ENCODE measurements at places on chromosomes 1 and 21.

- no peak for DNase-seq
These were observed 50.6 kb downstream of the TBX15 start for GRCh38 chr1:118937413-118938072.

DNA sequence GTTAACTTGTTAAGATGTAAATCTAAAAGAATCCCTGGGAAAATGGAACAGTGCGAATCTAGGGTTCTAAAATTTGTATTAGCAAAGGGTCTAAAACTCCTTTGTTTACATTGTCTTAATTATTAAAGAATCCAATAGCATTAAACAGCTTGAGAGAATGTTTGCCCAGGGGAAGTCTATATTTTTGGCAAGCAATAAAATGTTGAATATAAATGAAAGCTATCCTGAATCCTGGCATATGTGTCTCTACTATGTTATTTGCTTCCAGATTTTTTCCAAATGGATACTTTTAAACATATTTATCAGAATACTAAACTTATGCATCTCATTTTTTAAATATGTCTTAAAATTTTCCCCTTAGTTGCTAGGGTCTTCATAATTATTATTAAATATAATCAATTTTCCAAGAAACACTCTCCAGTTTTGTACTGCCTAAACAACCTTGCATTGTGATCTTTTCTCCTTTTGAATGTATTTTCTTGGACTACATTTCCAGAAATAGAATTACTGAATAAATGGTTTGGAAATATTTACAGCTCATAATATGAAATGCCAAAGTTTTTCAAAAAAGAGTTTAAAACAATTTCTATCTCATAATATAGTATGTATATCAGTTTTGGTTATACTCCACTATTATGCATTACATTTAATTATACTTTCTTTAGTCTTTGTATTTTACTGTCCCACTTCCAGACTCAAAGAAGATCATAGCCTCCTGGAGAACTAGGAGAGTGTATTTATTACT lies 304.8 kb downstream of the USP25 start:
- DNase-seq, result no peak

DNA sequence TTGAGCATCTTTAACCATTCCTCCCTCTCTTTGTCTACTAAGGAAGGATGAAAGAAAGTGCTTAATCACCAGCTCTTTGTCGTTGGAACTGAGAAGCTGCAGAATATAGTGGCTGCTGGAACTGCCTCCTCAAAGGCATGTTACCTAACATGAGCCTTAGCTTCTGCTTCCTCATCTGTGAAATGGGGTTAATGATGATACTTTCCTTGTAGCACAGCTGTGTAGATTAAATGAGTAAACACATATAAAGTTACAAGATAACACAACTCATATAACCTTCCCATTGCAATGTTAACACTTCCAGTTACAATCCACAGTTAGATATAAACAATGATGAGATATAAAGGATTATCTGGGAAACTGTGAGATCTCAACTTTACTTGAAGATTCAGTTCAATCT lies 48.4 kb upstream of the ZNF326 start:
- no peak for DNase-seq

- DNase-seq, result peak; percentile 96
These were observed 26.2 kb upstream of the EPHA2 start for GRCh38 chr1:16181887-16182719.

GRCh38 chr1:114379987-114380386 lies 131.0 kb downstream of the TRIM33 start:
- no peak for DNase-seq

GRCh38 chr1:157132616-157133167 lies 5.5 kb downstream of the ETV3 start:
- no peak for DNase-seq

DNA sequence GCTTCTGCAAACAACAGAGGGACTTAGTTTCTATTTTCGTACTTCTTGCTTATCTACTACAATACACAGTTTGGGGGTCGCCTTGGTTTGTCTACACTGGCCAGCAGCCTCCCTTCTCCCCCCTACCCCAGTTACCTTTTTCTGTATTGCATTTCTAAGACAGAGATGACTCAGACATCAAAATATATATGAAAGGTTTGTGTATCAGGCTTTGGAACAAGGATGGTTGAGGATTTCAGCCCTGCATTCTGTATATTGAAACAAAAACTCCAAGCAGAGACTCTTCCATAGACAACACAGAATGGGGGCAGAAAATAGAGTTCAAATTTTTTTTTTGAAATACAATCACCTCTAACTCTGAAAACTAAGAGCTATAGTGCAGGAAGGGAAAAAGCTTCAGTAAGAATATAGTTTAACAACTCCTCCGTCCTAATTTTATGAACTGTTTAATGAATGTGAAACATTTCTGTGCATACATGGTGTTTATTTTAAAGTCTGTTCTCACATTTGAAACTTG lies 1.9 kb downstream of the SAMD13 start:
- no peak for DNase-seq

DNA sequence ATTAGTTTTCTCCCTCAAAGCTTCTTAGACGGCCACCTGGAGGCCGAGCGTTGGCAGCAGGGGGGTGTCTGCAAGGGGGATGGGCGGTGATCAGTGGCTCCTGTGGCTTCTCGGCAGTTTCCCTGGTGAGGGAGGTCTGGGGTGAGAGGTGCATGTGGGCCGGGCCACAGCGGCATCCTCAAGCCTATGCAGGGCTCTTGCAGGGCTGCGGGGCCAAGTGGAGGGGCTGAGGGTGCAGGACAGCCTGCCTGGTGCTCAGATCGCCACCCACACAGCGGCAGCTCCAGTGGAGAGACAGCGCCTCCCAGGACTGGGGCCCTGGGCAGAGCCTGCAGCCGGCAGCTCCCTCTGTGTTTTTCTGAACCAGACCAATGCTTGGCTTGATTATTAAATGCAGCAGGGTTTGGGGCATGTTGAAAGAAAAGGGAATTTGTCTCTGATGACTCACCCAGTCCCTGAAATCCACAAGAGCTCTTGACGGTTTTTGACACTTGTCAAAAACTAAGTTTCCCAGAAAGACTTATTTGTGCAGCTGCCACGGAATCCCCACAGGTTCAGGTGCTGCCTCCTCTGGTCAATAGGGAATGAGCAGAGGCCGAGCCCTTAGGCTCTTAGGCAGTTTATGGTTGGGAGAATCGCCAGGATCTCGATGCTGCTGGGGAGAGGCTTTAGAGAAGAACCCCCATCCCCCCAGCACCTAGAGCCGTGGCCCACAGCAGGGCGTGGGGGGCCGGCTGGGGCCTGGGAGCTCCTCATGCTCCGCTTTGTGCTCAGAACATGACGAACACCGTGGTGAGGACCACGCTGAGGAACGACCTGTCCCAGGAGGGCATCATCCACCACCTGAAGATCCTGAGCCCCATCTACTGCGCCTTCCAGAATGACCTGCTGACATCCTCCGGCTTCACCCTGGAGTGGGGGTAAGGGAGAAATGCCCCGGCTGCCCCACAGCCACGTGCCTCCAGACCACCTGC lies 54.7 kb downstream of the UMODL1 start:
- DNase-seq, result peak; percentile 54

GRCh38 chr21:42699196-42699595 lies 45.8 kb downstream of the PDE9A start:
- DNase-seq, result no peak

DNA sequence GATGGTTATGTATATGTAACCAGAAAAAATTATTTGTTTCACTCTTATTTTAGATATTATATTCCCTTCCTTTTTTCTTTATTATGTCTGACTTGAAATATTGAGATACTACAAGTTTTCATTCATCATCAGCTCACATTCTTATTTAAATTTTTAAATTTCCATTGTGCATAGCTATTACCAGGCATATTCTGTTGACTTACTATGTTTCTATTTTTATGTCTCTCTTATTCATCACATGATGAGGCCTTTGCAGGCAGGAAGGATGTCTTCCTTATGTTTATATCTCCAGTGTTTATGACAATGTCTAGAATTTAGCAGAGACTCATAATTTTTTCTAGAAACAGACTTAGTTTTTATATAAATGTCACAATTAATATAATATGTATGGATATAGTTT lies 221.9 kb upstream of the KCTD3 start:
- DNase-seq, result no peak

DNA sequence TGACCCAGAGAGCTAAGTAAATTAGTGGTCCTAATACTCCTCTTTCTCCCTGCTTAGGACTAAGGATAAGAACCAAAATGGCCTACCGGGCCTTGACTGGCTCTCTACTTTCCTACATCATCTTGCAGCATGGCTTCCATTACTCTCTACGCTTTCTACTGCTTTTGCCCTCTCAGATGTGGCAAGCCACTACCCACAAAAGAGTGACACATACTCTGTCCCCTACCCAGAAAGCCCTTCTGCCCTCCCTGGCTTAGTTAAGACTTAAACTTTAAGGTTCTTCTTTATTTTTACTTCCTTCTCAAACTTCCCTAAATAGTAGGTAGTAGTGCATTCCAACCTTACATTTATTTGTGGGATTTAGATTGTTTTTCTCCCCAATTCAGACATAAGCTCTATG lies 228.1 kb downstream of the TPR start:
- DNase-seq, result no peak

- DNase-seq, result peak; percentile 5
These were observed 99.0 kb upstream of the HNRNPU start for GRCh38 chr1:244963231-244963826.

- DNase-seq, result peak; percentile 88
These were observed 123.9 kb downstream of the CYYR1 start for GRCh38 chr21:26449161-26449560.

GRCh38 chr1:158208586-158209116 lies 28.0 kb downstream of the CD1D start:
- no peak for DNase-seq

- DNase-seq, result peak; percentile 10
These were observed 125.1 kb downstream of the CRB1 start for GRCh38 chr1:197393105-197393504.

DNA sequence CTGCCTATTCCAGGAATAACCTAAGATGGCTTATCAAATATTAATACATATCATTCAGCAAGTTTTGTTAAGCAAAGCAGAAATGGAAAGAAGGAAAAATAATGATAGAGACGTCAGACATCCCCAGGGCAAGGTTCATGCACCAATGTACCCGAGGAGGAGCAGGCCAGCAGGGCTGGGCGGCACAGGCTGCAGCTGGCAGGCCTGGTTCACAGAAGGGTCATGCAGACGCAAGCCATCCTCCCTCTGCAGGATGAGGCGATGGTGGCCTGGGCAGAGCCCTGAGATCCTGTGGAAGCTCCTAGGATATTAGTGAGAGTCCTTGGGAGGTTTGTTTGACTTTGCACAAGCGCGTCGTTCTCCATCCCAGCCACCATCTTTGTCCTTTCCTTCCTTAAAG lies 30.0 kb downstream of the BATF3 start:
- DNase-seq, result no peak

- peak; percentile 79 for DNase-seq
These were observed 84.9 kb downstream of the SIM2 start for GRCh38 chr21:36783612-36784374.

GRCh38 chr1:51439053-51439452 lies 80.0 kb downstream of the EPS15 start:
- no peak for DNase-seq

DNA sequence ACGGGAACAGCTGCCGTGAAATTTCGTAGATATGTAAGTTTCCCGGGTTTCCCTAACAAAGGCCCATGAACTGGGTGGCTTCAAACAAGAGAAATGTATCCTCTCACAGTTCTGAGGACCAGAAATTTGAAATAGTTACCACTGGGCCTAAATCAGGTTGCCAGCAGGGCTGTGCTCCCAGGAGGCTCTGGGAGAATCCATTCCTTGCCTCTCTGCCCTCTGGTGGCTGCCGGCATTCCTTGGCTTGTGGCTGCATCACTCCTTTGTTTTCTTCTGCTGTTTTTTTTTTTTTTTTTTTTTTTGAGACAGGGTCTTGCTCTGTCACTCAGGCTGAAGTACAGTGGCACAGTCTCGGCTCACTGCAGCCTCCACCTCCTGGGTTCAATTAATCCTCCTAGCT lies 23.7 kb downstream of the UMODL1 start:
- no peak for DNase-seq

DNA sequence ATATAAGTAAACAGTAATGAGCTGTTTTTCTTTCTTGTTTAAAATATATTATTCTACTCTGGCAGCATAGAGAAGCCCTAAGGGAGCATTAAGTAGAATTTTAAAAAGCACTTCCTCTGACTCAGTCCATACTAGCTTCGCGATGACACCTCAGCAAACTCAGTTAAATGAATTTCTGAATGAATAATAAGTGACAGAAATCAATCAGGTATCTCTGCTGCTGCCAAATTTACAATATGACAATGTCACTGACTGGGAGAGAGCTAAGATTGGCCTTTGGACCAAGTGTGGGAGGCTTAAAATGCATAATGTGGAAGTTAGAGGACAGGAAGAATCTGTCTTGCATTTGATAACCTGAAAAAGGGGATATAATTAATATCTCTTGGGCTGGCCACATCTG lies 296.1 kb downstream of the HHIPL2 start:
- DNase-seq, result no peak

- DNase-seq, result peak; percentile 65
These were observed 47.0 kb upstream of the POU2F1 start for GRCh38 chr1:167173516-167174184.

- DNase-seq, result no peak
These were observed 488.0 kb downstream of the AJAP1 start for GRCh38 chr1:5142389-5142788.

DNA sequence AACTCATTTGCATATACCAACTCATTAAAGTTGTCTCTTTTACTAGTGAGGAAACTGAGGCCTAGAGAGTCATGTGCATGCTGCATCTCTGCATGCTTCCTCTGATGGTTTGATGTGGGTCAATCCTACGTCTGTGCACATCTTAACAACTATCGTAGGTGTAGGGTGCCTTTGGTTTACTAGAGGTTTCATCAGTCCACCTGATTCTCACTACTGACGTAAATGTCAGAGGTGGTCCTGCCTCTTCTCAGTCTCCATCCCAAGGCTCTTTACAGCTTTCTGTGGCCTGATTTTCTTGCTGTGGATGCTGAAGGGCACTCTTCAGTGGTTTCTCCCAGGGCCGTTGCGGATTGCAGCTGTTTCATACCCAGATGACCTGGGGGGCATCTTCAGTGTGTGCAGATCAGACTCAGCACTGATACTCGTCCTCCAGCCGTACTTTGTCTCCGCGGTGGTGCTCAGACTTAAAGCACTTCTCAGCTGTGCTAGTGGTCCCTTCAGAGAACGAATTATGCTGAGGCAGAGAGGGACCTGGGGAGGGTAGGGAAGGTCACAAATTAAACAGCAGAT lies 407.0 kb downstream of the KIF26B start:
- DNase-seq, result no peak

DNA sequence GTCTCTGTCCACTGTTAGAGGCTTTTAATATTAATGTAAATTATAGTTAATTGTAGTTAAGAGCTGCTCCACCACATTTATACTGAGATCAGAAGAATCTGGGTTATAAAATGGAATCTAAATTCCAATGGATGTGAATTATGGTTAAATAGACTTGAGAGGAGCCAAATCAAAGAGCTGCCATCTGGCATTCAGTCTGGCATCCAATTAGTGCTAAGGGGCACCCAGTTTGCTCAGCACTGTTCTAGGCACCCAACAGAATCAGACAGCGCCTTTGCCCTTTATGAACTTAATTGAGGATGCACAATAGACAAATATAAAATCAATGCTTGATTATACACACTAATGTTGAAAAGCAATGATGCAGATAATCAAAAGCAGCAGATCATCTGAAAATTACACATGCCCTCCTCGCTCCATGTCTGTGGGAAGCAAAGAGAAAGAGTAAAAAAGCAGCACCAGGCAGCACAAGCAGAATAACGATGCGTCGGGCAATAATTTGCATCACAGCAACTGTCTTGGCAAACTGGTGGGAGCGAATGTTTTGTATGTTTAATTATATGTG lies 310.1 kb downstream of the BRINP2 start:
- no peak for DNase-seq
